ENCODE measurements at places on chromosomes 1 and 21.

GRCh38 chr1:77590651-77591050 is 91.8 kb downstream of the ZZZ3 start:
- no peak for DNase-seq

DNA sequence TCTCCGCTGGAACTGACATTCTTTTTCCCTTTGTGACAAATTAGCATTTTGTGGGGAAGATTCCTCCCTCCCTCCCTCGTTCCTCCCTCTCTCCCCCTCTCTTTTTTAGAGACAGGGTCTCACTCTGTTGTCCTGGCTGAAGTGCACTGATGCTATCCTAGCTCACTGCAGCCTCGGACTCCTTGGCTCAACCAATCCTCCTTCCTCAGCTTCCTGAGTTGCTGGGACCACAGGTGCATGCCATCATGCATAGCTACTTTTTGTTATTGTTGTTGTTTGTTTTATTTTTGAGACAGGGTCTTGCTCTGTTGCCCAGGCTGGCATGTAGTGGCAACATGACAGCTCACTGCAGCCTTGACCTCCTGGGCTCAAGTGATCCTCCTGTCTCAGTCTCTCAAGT is 6.8 kb upstream of the SKI start:
- DNase-seq: no peak

- peak; percentile 64 for DNase-seq
Measured at GRCh38 chr1:154427173-154428139, 22.3 kb downstream of the IL6R start.

DNA sequence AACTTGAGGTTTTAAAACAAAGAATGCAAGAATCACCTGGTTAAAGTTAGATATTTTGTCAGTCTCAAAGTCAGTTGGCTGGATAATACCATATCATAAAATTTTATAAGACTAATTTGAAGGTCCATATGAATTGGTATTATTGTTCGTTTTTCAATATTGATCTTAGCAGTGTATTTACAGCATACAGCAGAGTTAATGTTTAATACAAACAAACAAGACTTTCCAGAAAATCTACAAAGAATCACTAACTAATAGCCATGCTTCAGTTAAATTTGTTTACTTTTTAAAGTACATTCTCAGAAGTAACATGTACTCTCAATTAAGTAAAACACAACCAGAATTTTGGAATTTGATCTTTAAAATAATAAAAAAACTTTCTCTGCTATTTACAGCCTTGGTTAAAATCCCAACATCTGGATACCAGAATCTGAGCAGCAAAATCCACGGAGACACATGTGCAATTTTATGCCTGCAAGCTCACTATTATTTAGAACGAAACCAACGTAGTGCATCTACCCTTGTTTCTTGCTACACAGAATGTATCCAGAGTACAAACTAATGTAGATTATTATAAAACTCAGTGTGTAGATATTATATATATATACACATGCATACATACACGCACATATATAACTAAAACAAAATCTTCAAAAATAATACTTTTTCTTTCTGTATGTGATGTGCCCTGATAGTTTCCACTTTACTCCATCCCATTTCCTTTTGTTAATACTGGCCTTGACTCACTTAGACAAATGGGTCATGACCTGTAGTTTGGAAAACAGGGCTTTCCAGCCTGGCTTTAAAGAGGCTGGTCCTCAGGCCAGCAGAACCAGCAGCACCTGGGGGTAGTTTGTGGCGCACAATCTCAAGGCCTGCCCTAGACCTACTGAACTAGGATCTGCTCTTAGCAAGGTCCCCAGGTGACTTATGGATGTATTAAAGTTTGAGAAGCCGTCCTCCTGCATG is 63.6 kb upstream of the ERG start:
- DNase-seq: no peak

GRCh38 chr1:200896531-200897196 is 2.0 kb downstream of the INAVA start:
- DNase-seq: no peak

DNA sequence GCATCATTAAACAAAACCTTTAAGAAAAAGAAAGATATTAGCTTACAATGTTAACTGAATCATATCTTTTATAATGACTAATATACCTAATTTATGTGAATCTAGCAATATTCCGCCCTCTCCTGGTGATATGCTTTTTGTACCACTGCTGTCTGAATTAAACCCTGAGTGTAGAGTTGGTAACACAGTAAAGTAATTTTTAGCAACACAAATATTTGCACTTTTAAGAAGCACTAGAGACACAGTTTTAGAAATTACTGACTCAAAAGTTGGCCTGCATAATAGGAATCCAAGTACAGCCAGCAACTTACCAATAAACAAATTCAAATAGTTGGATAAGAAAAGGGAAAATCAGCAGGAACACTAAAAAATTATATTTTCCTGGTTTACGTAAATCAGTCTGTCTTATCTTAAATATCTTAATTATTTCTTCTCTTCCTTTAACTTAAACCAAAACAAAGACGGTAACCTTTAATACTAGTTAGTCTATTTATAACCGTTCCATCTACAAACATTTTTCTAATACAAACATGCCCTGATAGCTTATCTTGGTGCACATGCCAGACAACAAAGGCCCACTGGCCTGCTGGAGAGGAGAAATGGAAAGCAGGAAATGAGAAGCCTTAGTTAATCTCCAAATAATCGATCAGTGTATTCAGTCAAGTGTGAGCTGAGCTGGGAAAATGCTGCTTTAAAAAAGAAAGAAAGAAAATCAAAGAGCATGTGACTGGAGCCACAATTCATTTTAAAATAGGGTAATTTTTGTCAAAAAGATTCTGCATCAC is 246.0 kb downstream of the RERE start:
- DNase-seq: peak; percentile 50

DNA sequence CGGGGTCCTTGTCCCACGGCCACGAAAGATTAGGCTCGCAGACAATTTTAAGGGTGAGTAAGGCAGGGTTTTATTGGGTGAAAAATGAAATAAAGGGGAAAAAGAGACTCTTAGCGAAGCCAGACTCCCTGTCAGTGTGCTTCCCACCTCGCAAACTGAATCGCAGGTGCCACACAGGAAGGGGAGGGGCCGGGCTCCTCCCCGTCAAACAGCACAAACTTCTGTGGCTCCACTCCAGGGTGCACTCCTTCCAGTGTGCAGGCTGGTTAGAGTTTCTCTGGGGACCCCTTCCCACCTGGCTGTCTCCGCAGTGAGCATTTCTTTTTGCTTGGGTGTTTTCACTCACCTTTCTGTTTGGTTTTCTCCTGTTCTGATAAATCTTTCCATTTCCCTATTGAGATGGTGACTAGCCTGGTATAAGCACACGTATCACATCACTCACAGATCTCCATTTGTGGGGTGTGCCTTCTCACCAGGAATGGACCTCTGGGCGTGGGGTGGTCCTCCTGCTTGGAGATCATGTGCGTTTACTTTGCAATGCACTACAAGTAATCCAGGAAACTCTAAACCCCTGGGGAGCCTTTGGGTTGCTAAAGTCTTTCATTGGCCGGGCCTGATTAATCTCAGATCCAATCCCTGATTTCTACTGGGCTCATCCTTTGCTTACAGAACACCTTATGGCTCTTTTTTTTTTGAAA is 37.6 kb upstream of the GALNT2 start:
- no peak for DNase-seq
